ENCODE measurements at places on chromosomes 1 and 21.
A peak's percentile ranks its signal among the peaks of the same experiment; 100 is the strongest.

DNA sequence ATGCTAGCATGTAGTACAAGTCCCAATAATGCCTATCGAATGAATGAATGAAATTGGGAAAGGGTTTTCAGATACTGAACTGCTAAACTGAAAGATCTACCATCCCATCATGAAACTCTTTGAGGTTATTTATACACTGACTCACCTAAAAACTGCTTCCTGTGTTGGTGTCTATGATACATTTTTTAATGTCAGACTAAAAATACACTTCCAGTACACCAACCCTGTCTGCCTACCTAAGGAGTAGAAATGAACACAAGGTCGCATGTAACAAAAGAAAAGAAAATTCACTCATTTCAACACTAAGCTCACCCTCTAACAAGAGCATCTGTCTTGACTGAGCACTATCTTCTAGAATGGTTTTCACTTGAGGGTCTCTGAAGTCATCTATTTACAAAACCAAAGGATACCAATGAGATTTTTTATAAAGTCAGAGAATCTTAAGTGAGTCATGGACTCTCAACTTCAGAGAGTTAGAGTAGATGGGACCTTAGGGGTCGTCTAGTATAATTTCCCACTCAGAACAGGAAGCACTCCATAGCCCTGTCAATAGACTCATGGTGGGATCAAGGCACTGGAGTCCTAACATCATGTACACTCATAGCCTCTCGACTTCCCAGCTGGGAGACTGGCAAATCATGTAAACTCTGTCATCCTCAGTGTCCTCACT lies 53.4 kb downstream of the WLS start:
- no peak for DNase-seq

DNA sequence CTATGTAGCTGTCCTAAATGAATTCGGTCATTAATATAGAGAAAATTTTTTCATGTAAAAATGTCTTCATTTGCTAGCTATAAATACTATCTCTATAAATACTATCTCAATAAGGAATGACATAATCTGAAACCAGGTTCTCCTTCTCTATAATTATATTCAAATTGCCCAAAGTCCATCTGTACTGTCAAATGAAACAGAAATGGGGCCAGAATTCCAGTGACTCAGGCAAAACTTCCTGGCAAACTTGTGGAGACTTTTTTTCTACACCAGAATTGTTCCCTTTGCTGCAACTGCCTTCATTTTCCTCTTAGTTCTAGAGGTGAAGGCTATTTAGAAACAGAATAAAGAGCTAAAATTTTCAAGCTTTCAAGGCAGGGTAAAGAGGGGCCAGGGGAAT lies 152.5 kb downstream of the KCNH1 start:
- no peak for DNase-seq

DNA sequence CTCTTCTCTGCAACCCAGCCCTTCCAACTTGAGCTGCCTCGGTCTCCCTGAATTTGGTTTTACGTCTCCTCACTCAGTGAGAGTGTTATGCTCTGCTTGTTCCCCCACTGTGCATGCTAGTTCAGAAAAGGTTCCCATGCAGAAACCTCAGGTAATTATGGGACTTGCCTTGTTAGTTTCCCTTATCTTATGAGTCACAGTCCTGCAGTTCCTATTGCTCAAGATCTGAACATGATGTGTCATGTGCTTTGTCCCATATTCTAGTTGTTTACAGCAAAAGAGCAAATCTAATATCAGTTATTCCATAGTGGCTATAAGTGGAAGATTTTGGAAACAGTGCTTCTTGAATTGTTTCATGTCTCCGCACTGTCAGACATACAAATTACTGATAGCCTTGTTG lies 74.4 kb downstream of the DUSP10 start:
- DNase-seq, result peak; percentile 11

DNA sequence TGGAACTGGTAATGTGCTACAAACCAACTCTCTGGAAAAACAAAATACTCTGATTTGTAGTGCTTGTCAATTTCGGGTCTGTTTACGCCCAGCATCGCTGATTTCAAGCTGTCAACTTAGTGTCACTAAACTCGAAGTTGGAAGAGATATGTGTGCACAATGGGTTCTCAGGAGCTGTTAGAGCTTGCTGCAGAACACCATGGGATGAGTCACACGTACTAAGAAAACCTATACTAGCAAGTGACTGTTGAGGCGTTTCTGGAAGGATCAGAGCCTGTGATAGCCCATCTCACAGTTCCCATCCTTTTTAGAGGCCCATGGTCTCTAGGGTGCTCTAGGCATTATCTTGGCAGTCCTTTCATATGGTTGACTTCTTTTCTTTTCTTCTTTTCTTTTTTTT lies 14.3 kb downstream of the GMEB1 start:
- DNase-seq, result no peak

DNA sequence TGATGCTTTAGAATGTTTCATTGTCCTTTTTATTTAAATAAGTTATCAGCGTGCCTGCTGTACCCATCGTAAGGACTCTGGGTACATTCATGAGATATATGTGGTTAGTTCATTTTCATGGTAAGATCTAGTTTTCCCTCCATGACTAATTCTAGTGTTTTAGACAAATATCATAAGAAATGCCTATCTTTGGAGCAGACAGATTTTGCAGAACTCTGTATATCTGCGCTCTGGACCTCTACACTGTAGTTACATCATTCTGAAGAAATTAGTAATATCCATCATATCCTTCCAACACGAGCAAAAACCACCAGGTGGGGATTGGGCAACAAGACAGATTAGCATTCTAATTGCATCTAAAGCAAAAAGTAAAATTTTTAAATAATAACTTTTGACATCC lies 499.2 kb downstream of the SETD4 start:
- no peak for DNase-seq

DNA sequence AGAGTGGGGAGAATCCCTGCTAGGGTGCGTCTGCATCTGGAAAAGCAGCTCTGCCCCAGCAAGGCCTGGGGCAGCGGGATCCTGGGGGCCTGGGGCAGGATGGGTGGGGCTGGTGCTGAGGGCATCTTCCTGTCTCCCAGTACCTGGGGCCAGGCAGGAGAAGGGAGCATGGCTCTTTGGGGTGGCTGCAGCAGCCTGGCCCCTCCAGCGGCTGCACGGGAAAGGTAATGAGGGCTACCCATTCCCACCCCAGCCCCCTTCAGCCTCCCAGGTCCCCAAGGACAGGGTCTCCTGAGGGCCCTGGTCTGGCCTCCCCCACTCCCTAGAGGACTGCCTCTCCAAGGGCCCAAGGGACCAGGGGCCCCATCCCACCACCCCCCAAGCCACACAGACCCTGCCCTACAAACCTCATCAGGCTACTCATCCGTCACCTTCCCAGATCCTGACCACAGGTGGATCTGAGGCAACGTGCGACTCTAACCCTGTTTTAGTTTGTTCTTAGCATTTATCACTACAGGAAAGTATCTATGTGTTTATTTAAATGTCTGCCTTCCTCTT lies 910 bp upstream of the ANKRD65 start:
- no peak for DNase-seq

DNA sequence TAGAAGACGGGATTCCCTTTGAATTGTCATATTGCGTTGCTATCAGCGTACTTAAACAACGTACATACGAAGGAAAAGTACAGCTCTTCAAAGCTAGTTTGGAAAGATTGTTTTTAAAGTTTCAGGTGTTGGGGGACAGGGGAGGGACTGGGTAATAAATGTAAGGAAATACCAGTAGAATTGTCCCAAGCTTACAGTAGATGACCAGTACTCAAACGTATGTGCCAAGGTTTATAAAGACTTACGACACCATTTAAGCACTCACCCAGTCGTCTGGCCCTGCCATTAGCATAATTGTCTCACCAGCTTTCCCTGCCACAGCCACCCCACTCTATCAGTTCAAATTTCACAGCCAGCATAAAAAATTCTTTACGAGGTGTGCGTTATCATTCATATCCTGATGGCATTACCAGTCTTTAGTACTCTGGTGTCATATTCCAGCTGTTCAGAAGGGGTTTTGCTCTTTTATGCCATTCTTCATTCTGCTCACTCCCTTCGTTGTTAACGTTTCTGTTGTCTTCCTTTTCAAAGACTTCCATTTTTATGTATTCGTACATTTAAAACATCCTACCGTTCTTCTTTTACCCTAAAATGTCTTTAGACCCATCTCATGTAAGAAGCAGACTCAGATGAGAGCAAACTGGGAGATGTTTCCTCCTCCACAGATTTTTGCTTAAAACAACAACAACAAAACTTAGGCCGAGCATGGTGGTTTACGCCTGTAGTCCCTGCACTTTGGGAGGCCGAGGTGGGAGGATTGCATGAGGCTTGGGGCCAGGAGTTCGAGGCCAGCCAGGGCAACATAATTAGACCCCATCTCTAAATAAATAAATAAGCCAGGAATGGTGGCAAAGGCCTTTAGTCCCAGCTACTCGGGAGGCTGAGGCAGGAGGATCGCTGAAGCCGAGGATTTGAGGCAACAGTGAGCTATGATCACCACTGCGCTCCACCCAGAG lies 1.0 kb upstream of the HP1BP3 start:
- peak; percentile 28 for DNase-seq

- no peak for DNase-seq
Measured at GRCh38 chr1:8680664-8681650, 136.5 kb downstream of the RERE start.

All from HEK293T (cell line).